ENCODE measurements at places on chromosomes 11 and 22.
A peak's percentile ranks its signal among the peaks of the same experiment; 100 is the strongest.

DNA sequence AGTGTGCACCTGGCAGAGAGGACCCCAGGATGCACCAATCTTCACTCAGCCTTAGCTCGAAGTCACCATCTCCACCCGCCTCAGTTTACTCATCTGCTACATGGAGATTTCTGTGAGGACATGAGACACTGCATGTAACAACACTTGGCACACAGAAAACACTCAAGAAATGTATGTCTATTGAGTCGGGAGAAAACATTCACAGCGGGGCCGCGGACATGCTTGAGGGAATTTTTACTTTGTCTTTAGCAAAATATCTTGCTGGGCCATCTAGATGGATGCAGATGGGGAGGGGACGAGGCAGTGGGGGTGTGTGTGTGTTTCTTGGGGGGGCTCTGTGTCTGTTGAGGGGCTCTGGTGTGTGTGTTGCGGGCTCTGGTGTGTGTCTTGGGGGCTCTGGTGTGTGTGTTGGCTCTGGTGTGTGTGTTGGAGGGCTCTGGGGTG is 28.4 kb upstream of the RFPL3 start:
- DNase-seq = no peak

DNA sequence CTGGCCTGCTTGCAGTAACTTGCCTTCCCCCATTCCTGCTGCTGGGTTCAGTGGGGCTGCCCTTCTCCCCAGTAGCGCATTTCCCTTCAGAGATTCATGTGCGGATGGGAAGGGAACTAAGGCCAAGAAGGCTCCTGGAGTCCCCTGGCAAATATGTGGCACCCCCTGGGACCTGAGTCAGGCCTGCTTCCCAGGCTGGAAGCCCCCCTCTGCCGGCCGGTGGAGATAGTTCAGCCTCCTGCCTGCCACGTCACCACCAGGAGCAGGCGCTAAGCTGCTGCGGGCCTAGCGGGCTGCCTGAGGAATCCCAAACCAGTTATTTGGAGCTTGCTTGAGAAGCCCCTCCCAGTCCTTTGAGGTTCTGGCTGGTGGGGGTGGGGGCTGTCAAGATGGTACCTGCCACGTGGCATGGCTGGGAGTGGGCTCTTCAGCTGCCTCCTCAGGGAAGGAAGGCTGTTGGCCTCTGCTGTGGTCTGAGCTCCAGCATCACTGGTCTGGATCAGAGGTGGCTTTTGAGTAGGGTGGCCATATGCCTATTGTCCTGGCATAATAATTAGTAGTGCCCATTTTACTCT is 2.0 kb downstream of the SERPINH1 start:
- DNase-seq = peak; percentile 66

DNA sequence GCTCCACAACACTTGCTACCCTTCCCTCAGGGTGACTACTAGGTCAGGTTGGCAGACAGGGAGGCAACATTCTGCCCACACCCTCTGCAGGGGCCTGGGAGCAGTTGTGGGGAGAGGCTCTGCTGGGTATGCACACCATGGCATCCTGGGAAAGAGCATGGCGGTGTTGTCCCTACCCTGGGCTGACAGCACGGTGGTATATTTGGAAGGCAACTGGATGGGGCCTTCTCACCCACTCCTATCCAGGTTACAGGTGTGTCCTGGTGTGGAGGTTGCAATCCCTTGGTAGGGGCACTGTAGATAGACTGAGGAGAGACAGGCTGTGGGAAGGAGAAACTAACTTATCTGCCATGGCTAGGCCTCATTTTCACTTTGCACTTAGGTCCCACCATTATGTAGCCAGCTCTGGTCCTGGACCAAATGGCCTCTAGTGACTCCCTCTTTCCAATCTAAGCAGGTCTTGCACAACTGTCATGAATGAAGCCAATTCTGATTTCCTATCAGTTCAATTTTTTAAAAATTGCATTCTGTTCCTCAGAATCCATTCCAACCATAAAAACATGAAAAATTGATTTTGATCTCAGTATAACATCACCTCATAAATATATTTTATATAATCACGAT is 54.0 kb upstream of the CD44 start:
- no peak for DNase-seq

- no peak for DNase-seq
Measured at GRCh38 chr11:128046213-128046612, 541.1 kb downstream of the ETS1 start.

- no peak for DNase-seq
Measured at GRCh38 chr11:120703358-120704152, 192.0 kb downstream of the GRIK4 start.

- no peak for DNase-seq
Measured at GRCh38 chr11:70358753-70359152, 39.6 kb upstream of the CTTN start.

GRCh38 chr22:26674211-26675190 is 17.1 kb downstream of the MIAT start:
- DNase-seq = no peak

- DNase-seq = no peak
Measured at GRCh38 chr22:45867118-45867905, 109.7 kb downstream of the WNT7B start.

- DNase-seq = no peak
Measured at GRCh38 chr22:45859231-45860161, 117.5 kb downstream of the WNT7B start.

DNA sequence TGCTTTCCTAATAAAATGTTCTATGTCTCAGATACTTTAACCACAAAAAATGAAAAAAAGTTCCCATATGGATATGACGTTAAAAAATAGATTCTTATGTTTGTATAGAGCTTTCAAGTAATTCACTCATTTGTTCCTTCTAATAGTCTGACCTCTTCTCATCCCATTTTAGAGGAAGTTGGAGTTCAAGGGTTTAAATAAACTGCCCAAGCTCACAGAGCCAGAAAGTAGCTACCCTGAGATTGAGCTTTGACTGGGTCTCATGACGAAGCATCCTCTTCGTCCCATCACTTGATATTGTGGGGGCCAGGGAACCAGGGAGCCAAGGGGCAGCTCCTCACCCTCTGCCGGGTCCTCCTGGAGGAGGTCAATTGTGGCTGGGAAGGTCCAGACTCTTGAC is 116.3 kb downstream of the CCDC81 start:
- no peak for DNase-seq

GRCh38 chr22:37206841-37207821 is 5.1 kb downstream of the SSTR3 start:
- peak; percentile 55 for DNase-seq

- DNase-seq = no peak
Measured at GRCh38 chr11:134637091-134638015, 225.3 kb upstream of the B3GAT1 start.

GRCh38 chr11:71420455-71421241 is 27.5 kb downstream of the DHCR7 start:
- no peak for DNase-seq

GRCh38 chr11:76800466-76801200 is 17.5 kb downstream of the TSKU start:
- DNase-seq = no peak

DNA sequence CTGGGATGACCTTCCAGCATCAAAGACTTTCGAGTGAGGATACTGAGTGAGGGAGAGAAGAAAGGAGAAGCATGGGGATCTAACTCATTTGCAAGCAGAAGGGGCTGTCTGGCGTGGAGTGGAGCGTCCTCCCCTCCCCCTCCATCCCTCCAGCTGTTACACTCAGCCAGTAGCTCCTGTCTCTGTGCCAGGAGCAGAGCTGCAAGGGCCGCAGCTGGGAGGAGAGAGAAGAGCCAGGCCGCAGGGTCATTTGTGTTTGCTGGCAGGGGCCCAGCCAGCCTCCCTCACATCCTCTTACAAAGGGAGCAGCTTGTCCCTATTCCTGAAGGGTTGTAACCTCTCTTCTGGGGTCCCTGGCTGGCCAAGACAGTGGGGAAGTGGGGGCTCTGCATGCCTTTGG is 57.9 kb downstream of the NECTIN1 start:
- no peak for DNase-seq

DNA sequence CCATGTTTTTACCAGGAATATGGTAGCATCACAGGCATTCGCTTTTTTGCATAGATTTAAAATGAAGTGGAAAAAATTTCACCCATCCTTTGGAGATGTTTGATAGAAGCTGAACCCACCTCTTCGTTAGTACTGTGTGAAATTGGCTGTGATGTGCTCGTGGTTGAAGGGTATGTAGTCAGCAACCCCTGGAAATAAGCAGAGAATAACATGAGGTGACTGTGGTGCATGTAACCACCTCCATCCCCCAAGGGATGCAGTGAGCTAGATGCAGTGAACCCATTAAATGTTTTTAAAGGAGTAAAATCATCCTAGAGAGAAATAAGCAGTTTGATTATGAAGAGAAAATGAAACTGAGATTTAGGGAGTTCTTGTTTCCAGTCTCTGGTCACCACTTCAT is 15.9 kb downstream of the CBLIF start:
- no peak for DNase-seq

DNA sequence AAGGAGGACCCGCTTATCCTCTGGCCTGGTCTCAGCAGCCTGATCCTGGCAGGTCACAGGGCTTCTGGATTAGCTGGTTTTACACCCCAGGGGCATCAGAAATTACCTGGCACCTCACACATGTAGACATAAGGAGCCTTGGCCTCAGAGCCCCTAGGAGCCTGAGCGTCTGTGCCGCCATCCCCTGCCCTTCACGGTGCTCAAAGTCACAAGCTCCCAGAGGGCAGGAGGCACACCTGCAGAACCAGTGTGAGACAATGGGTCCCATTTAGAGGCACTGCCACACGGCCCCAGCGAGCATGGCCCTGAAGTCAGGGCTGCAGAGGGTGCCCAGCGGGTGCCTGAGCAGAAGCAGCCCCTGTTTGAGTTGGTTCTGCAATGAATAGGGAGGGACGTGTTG is 3.9 kb downstream of the DGKZ start:
- DNase-seq = no peak

- no peak for DNase-seq
Measured at GRCh38 chr11:96199563-96200025, 143.4 kb downstream of the MAML2 start.

DNA sequence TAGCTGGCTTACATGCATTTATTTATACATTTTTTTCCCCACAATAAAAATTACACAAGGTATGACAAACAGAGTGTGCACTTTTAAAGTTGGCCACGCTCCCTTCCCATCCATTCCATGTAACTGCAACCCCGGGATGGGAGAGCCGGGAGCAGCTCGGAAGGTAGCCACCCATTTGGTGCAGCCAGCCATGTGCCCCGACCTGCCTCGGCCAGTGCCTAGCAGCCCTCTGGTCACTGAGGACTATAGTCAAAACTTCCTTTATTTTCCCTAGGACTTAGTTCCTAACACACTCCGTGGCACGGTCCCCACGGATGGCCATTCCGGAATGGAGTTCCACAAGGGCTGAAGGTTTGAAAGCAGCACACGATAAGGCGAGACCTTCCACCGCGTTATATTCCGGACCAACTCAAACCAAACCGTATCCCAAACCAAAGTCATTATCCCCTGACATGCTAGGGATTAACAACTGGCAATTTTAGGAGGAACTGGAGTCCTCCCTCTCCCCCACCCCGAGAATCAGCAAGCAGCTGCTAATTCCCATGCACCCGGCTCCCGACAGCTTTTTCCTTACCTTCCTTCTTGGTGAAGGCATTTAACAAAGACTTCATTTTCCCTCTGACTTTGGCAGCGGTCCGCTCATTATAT is 426.4 kb downstream of the SHANK2 start:
- DNase-seq = no peak

- no peak for DNase-seq
Measured at GRCh38 chr11:34614344-34615104, 6.4 kb upstream of the EHF start.

- no peak for DNase-seq
Measured at GRCh38 chr11:106224172-106224571, 146.7 kb downstream of the AASDHPPT start.

DNA sequence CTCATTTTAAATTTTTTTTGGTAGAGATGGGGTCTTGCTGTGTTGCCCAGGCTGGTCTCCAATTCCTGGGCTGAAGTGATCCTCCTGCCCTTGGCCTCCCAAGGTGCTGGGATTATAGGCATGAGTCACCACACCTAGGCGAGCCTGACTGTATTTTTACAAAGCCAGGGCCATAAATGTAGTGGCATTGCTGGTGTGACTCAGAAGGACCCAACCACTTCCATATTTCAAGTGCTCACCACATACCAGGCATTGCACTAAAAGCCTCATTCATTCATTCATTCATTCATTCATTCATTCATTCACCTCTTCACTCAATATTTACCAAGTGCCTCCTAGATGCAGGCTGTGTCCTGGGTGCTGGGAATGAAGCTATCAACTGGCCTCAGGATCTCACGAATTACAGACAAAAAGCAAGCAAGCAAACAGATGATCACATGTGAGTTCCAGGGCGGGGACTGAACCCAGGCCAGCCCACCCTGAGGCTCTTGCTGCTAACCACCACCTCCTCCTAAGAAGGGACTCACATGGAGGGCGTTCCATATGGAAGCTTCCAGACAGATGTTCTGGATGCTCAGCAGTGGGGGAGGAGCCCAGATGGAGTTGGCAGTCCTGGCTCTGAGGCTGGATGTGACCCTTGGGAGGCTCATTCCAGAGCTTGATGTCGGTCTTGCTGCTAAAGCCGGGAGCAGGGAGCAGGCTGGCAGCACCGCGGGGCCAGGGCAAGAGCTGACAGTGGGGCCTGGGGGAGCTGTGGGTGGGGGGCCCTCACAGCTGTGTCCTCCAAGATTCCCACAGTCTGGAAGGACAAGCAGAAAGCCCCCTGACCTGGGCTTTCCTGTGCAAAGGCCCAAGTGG is 158.8 kb downstream of the CTTN start:
- DNase-seq = no peak

DNA sequence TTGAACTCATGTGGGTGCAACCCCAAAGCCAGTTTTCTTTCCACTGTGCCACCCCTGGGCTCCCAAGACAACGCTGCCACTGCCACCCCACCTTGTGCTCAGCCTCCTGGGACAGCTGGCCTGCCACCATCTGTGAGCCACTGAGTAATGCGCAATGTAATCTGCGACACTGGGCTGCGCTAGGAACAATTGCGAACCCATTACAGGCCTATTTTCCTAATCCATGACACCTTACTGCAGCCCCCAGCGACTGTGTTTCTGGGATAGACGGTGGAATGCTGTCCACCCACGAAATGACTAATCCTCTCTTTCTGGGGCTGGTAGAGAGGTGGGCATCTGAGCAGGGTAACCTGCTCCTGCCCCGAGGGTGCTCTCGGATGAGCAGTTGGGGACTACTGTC is 22.2 kb downstream of the FLRT1 start:
- no peak for DNase-seq

- no peak for DNase-seq
Measured at GRCh38 chr11:132907651-132908413, 624.5 kb downstream of the OPCML start.

GRCh38 chr11:91394073-91394726 is 830.4 kb upstream of the FAT3 start:
- DNase-seq = no peak

GRCh38 chr11:109426442-109427240 is 4.7 kb downstream of the C11orf87 start:
- no peak for DNase-seq

Data from tibial artery (tissue), 4 donors.